SJSA1 (cell line): ENCODE measurements at places on chromosomes 4 and X. TPM values are rescaled to one million over a fixed set of nuclear protein-coding genes. Genes with fewer than 3 reads are reported as not detected.

Gene TBC1D25
- total RNA-seq = 6.5 and 24.1 TPM in 2 replicates

DNA sequence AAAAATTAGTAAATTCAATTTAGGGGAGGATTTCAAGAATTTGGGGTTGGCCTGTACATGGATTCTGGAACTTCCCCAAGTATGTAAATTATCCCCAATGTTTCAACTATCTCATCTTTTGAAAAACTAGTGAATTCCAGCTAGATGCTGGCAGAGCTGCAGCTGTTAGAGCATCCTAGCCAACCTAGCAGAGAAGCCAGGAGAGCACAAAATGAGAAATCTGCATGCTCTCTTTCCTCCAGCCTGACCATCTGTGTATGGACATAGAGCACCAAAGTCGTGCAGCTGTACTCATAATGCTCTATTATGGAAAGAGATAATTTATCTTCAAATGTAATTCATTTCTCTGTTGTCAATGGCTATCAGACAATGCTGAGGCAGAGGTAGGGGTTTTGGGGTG lies 1217.7 kb downstream of the PCDH19 start:
- DNase-seq = no peak

DNA sequence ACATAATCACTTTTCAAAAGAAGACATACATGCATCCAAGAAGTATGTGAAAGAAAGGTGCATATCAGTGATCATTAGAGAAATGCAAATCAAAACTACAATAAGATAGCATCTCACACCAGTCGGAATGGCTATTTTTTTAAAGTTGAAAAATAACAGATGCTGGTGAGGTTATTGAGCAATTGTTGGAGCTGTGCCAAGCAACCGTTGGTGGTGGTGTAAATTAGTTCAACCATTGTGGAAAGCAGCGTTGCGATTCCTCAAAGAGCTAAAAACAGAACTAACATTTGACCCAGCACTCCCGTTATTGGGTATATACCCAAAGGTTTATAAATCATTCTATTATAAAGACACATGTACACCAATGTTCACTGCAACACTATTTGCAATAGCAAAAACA lies 14.2 kb downstream of the COX7B2 start:
- DNase-seq = no peak

DNA sequence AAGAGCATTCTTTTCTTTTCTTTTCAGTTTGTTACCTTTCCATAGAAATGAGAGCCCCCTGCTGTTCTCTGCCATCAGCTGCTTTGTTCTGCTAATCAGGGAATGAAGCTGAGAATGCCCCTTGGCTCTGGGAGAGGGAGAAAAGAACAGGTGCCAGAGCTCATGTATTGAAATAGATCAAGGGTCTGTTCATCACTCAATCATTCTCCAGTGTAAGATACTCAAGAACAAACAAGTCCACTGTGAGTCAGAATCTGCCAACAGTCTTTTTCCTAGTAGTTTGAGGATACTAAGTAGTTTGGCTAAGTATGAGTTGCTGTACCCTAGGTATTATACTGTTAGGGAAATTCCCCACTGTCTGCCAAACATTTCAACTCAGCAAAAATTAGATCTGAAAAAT lies 144.3 kb downstream of the RTL3 start:
- no peak for DNase-seq

Gene FGFR3
- total RNA-seq = 10.2 and 13.8 TPM in 2 replicates

DNA sequence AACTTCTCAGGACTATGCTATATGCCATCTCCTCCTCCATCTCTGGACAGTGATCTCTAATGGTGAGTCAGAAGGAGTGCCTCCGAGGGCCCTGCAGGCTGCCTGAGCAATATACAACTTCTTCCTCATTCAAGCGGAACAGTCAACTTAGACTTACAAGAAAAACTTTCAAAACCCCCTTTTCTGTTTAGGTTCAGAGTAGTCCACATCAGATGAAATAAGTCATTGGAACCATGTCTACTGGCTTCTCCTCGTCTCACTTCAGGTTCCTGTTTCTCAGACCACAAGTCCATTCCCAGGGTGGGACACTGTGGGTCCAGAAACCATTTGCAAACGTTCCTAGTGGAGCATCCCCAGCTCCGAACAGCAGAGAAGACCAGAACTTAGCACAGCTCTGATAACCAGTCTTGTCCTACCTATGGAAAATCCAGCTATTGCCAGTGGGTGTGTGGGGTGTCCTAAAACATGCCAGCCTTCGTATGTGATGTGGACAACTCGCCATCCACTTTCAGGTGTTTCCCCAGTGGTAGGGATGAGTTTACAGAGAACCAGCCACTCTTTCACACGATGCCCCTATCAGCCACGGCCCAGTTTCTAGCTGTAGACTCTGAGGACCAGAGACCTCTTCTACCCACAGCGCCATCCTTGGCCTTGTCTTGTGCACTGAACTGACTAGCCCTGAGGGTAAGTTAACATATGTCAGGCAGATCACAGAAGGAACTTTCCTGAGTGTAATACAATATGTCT lies 32.7 kb upstream of the NKRF start:
- no peak for DNase-seq

Gene CENPE
- 39.8 and 46.6 TPM in 2 replicates for total RNA-seq

DNA sequence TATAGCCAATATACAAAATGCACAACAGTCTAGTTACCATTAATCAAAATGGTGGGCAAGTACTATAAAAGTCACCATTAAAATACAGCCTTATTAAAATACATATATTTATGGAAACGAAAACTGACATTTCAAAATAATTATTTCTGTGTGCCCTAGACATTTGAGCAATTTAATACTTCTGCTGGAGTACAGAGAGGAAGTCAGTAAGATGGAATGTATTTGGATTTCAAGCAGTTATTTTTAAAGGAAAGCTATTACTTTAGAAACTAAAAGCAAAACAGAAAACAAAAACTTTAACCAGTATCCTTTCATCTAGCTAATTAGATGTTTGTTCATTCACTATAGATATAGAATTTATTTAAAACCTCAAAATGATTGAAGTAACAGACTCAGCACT lies 37.8 kb upstream of the TLR2 start:
- no peak for DNase-seq

Gene CTSO
- 8.9 and 10.7 TPM in 2 replicates for total RNA-seq

DNA sequence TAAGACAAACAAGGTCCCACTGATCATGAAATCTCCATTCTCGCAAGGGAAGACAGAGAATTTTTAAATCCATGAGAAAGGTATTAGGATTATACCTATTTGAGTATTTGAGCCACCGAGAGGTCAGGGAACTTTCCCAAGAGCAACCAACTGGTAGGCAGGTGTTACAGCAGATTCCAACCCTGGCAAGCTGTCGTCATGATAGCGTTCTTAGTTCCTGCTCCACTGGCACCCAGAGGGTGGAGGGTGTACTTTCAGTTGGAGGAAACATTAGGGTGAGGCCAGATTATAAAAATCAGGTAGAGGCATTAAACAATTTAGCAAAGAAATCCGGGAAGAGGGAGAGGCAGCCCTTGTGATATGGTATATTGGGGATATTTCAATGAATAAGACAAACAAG lies 23.3 kb downstream of the COQ2 start:
- no peak for DNase-seq

- no peak for DNase-seq
Measured at GRCh38 chr4:16909281-16909680, 10.8 kb upstream of the LDB2 start.

DNA sequence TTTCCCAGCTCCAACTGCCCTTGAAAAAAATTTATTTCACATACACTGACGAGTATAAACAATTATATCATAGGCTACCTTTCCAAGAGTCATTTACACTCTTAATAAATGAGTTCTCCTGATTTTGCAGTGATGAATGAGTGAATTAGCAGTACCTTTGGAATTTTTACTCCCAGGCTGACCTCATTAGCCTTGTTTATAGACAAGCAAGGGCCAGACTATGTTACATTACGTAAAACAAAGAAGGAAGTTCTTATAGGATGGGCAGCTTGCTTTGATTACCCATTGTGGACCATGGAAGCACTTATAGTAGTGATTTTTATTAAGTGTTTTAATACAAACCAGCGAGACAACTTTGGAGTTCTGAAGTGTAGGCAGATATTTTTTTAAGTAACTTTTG lies 112.9 kb upstream of the C1QTNF7 start:
- DNase-seq = no peak

GRCh38 chr4:76764251-76764650 lies 133.7 kb downstream of the SOWAHB start:
- DNase-seq = peak; percentile 80

- DNase-seq = no peak
Measured at GRCh38 chr4:128565565-128566186, 243.8 kb upstream of the JADE1 start.

- DNase-seq = no peak
Measured at GRCh38 chr4:38055566-38055965, 95.4 kb downstream of the PTTG2 start.

Gene NSDHL
- 6.8 and 12.7 TPM in 2 replicates for total RNA-seq

- DNase-seq = no peak
Measured at GRCh38 chrX:147679356-147680005, 232.2 kb upstream of the FMR1 start.

Gene NKX6-1
- 2.5 and 3.3 TPM in 2 replicates for total RNA-seq

GRCh38 chr4:147823130-147823529 lies 91.2 kb downstream of the ARHGAP10 start:
- DNase-seq = no peak

DNA sequence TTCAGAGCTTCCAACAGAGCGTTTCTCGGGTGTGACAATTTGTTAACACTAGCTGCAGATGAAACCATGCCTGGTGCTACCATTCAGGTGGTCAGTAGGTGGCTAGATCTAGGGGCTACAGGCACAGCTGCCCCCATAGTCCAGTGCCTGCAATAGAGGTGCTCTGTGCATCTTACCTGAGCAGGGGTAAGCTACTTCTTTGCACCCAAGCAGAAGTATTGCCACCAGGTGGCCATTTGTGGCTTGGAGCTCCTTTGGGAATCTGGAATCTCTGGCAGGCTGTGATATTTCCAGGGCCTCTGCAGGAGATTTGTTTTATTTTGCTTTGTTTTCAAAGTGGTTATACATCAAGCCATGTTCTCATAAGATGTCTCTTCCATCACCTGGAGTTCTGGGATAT lies 170.7 kb upstream of the PUDP start:
- no peak for DNase-seq

Gene MAGED4
- 10.2 and 35.2 TPM in 2 replicates for total RNA-seq

DNA sequence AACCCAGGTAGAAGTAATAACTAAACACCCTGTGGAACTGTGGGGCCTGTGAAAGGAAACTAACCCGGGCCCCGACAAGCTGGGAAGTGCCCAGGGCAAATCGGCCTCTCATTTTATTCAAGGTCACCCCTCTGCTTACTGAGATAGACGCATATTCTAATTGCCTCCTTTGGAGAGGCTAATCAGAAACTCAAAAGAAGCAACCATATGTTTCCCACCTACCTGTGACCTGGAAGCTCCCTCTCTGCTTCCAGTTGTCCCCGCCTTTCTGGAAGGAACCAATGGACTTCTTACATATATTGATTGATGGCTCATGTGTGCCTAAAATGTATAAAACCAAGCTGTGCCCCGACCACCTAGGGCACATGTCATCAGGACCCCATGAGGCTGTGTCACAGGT lies 23.1 kb upstream of the DHRSX start:
- no peak for DNase-seq

GRCh38 chr4:30258949-30259348 lies 461.2 kb upstream of the PCDH7 start:
- DNase-seq = no peak

- no peak for DNase-seq
Measured at GRCh38 chr4:132502096-132502552, 647.0 kb upstream of the PCDH10 start.
